Regular cardiac myocyte (primary cell): ENCODE measurements at places on chromosomes 2 and 18. TPM values are rescaled to one million over a fixed set of nuclear protein-coding genes. Genes with fewer than 3 reads are reported as not detected.

The LYPD6B gene
- total RNA-seq: 0.56 and 2.7 TPM in 2 replicates

The UPP2 gene
- 0.28 TPM in 1 of 2 replicates, not detected in the other for total RNA-seq

The SKA1 gene
- 2.8 and 19.6 TPM in 2 replicates for total RNA-seq

The PKDCC gene
- 25.1 and 64.5 TPM in 2 replicates for total RNA-seq

The CFAP65 gene
- not detected in 2 replicates for total RNA-seq

The TBR1 gene
- under 0.01 TPM in 1 of 2 replicates, not detected in the other for total RNA-seq

The TMEM37 gene
- under 0.01 and 0.19 TPM in 2 replicates for total RNA-seq

The TMEM178A gene
- 0.19 and 1.1 TPM in 2 replicates for total RNA-seq

The MROH2A gene
- not detected in 2 replicates for total RNA-seq

The ASPRV1 gene
- total RNA-seq: under 0.01 and 0.56 TPM in 2 replicates

The ADAM23 gene
- total RNA-seq: 3.9 and 4.4 TPM in 2 replicates

The DIPK1C gene
- total RNA-seq: not detected in 2 replicates

The ALPP gene
- not detected in 2 replicates for total RNA-seq

The TUBA3E gene
- not detected in 2 replicates for total RNA-seq

The PTPN2 gene
- 24.3 and 39.2 TPM in 2 replicates for total RNA-seq

The LONRF2 gene
- total RNA-seq: under 0.01 and 0.19 TPM in 2 replicates

The UGT1A5 gene
- total RNA-seq: not detected in 2 replicates

The KRTCAP3 gene
- total RNA-seq: not detected in 2 replicates

The NETO1 gene
- total RNA-seq: not detected in 2 replicates
